GM04503 (cell line): ENCODE measurements at places on chromosomes 6 and 20.

- DNase-seq: no peak
Measured at GRCh38 chr6:132703936-132704335, 9.9 kb downstream of the VNN1 start.

DNA sequence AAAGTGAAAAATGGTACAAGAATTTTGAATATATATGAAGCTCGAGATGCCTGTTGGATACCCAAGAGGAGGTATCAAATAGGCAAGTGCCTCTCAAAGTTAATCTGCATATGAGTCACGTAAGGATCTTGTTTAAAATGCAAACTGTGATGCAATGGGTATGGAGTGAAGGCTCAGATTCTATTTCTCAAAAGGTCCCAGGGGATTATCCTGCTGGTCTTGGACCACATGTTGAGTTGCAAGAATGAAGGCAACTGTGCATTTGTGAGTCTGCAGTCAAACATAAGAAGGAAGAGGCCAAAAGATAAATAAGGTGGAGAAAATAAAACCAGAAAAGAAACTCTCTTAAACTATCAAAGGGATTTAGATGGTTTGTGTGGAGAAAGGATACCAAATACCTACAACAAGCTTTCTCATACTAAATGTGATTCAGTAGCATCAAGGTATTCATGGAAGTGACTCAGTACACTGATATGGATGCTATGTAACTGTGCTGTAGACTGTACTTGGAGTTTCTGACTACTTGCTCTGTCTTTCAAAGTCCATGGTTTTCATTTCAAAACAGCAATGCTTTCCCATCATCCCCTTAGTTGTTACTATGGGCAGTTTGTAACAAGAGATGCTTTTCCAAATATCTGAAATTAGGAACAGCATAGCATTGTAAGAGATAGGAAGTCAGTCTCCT lies 106.3 kb downstream of the GFRAL start:
- no peak for DNase-seq

DNA sequence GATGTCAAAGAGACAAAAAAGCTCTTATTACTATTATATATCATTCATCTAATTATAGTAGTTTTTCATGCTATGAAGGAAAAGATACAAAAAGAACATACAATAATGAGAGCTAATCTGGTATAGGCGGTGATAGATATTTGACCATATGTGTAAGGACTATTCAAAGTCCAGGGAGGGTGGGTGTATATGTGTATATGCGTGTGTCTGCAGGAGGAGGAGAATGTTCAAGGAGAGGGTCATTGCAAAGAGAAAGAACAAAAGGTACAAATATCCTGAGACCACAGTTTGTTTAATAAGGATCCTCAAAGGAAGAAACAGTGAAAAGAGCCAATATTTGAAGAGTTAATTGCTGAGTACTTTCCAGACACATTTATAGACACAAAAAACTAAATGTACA lies 1288.6 kb upstream of the CITED2 start:
- DNase-seq: no peak

GRCh38 chr6:37502703-37503291 lies 3.1 kb upstream of the CCDC167 start:
- no peak for DNase-seq

GRCh38 chr20:41900201-41900691 lies 282.1 kb upstream of the CHD6 start:
- DNase-seq: no peak

GRCh38 chr6:128932061-128932460 lies 49.1 kb downstream of the LAMA2 start:
- DNase-seq: peak; percentile 16

DNA sequence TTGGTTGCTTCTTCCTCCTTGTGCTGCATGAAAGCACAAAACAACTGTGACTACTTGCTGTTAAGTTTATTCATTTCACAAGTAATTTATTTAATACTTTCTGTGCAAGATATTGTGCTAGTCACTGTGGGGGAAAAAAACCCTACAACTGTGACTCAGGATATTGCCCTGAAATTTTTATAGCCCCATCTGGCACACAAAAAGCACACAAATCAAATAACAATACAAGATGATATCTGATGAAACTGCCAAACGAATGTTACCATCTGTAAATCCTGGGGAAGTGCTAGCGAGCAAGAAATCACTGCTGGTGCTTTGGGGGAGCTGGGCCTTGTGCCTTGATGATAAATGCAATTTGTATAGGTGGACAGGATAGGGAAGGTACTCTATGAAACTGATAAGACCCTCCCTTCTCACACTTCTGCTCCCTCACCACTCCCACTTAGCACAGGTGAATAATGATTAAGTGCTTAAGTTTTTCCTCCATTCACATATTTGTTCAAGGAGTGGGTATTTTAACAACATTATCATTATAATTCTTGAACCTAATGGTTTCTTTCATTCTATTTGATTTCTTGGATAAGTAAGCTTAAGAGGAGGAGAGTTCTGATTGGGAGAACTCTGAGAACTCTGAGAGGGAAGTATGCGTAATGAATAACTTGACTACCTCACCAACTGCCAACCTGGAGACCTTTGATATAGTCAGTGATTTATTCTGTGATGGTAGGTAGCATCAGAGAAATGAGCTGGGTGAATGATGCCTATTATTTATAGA lies 115.3 kb downstream of the RTN4IP1 start:
- DNase-seq: no peak

GRCh38 chr20:64083378-64083803 lies 807 bp downstream of the LKAAEAR1 start:
- DNase-seq: no peak

- no peak for DNase-seq
Measured at GRCh38 chr6:147752689-147753403, 244.4 kb downstream of the SAMD5 start.

- DNase-seq: no peak
Measured at GRCh38 chr20:2206957-2207769, 88.6 kb upstream of the TGM3 start.

- DNase-seq: no peak
Measured at GRCh38 chr6:28489366-28490204, 26.0 kb downstream of the GPX6 start.

GRCh38 chr20:2416541-2417212 lies 36.0 kb downstream of the TGM6 start:
- no peak for DNase-seq

DNA sequence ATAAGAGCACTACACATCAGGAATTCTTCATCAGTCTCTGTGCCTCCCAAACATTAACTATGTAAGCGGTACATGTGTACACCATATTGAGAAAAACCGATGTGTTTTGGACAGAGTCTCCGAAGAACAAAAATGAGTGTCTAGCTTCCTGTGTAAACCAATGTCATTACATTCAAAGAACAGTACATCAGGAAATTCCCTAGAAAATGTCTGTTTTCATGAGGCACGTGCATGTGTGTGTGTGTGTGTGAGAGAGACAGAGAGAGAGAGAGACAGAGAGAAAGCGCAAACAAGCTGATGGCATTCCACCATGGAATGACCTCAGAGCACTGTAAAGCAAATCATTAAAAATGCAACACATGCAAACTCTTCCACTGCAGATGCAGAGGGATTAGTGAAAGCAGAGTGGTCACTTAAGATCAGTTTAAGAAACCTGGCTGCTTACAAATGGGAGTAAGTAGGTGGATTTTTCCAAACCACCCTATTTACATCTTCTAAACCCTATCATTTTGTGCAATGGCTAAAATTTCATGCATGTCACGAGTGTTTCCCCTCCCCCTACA lies 133.9 kb downstream of the HIVEP2 start:
- peak; percentile 50 for DNase-seq

- DNase-seq: no peak
Measured at GRCh38 chr6:115681978-115682775, 378.5 kb downstream of the FRK start.

GRCh38 chr6:15735567-15736265 lies 72.9 kb upstream of the DTNBP1 start:
- no peak for DNase-seq

- DNase-seq: no peak
Measured at GRCh38 chr6:17204533-17204932, 76.6 kb upstream of the RBM24 start.

DNA sequence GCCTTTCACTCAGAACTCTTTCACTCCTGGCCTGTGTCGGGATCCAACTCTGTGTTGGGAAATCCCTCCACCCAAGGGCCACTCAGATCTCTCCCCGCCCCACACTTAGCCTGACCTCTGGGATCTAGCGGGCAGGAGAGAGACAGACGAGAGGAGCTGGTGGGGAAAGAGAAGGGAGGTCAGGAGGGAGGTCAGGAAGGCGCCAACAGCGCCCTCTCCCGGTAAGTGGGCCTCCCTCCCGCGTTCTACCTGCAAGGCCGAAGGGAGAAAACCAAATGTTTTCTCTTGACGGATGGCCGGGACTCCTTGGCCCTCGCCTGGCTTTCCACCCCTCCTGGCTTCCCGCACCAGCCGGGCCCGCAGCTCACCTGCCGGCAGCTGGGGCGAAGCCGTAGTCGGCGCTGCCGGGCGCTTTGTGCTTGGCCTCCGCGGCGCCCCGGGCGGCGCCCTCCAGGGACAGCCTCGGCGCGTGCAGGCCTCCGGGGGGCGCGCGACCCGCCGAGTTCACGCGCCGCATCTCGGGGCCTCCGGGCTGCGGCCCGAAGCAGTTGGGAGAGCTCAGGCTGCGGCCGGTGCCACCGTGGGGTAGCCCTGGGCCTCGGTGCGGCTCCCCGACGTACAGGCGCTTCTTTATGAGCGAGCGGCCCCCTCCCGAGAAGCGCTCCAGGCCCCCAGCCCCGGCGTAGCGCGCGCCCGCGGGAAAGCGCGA lies 38.2 kb downstream of the C6orf132 start:
- no peak for DNase-seq

DNA sequence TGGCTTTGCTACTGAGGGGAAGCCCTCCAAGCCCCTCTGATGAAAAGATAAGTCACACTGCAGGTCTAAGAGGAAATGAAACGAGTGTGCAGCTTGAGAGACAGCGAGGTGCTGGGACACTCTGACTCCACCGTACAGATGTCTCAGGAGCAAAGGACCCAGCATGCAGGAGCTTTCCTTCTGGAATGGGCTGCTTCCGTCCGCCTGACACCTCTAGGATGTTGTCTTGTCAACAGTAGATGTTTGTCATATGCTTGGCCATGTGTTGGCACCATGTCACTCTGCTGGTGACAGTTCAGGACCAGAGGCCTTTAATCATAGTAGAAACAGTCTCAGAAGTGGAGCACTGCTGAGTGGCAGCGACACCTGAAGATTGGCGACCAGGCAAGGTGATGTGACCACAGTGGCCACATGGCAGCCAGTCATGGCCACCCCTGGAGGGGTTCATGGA lies 46.7 kb downstream of the SLC24A3 start:
- no peak for DNase-seq

GRCh38 chr6:31870385-31870921 lies 7.8 kb upstream of the NEU1 start:
- DNase-seq: no peak

- DNase-seq: no peak
Measured at GRCh38 chr6:81300961-81301360, 451.5 kb downstream of the TENT5A start.

- DNase-seq: no peak
Measured at GRCh38 chr6:42259286-42259685, 41.6 kb upstream of the MRPS10 start.

- DNase-seq: no peak
Measured at GRCh38 chr6:119329794-119330180, 19.8 kb downstream of the MAN1A1 start.

DNA sequence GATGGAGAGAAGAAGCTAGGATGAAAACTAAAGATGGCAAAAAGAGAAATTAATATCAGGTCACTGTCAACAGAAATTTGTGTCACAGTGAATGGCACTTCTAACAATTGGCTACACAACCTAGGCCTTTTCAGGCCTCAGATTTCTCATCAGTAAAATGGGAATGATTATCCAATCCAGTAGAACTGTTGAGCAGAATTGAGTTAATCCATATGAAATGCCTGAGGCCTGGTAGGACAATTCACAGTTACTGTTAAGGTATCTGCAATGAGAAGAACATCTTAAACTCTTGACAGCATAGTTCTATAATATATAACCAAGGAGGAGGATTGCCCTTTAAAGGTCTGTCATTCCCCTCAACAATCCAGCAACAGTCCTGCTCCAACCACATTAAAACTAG lies 217.9 kb upstream of the ZNF217 start:
- DNase-seq: no peak

DNA sequence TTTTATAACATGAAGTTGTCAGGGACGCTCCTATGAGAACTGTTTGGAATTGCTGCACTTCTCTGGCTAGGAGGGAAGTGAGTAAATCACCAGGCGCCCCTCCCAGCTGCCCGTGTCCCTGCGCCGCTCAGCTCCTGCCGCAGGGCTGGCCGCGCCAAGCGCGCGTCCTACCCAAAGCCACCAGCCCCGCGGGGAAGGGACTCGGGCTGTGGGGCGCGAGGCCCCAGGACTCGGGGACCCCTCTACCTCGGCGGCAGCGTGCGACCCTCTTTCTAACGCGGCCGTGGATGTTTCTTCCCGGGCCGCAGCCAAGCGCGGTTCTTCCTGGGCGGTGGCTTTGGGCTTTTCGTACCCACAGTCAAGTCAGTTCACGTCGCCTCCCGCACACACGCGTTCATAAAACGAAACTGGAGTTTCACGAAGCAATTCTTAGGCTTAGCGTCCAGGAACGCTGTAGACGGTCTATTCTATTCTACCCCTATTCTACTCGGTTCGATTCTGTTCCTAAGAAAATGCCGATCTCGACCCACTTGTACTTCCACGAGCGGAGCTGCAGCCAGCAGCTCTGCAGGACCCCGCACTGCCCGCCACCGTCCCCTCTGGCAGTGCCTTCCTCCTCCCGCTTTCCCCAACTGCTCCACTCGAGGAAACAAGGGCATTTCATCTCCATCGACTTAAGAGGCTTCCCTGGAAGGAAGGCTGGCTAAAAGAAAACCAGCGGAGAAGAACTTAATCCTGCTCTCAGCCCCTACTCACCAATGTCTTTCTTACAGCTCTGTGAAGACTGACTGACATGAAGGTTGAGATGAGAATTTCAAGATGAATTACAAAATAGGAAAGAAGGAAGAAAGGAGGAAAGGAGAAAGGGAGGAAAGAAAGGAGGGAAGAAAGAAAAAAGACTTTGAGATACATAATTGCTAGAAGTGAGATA lies 15.4 kb downstream of the FOXC1 start:
- no peak for DNase-seq

DNA sequence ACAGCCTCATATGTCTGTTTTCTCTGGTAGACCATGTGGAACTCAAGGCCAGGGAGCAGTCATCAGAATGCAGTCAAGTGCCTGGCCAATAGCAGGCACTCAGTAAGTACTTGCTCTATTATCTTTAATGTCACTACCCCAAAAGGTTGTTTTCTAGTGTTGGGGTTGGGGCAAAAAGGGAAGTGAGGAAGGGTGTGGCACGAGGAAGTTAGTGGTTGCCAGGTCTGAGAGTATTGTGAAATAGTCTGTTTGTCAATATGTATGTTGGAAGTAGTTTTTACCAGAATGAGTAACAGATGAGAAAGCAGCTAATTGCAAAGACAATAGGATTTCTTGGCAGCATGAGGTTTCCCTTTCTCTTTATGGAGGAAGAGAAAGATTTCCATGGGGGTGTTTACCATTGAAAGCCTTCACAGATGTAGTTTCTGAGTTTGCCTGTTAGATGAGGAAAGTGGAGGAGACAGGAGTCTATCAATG lies 59.5 kb upstream of the ARMH2 start:
- peak; percentile 44 for DNase-seq
